ENCODE measurements at places on chromosomes 3 and 15.

- no peak for DNase-seq
Measured at GRCh38 chr3:133734305-133734704, 11.9 kb upstream of the TF start.

DNA sequence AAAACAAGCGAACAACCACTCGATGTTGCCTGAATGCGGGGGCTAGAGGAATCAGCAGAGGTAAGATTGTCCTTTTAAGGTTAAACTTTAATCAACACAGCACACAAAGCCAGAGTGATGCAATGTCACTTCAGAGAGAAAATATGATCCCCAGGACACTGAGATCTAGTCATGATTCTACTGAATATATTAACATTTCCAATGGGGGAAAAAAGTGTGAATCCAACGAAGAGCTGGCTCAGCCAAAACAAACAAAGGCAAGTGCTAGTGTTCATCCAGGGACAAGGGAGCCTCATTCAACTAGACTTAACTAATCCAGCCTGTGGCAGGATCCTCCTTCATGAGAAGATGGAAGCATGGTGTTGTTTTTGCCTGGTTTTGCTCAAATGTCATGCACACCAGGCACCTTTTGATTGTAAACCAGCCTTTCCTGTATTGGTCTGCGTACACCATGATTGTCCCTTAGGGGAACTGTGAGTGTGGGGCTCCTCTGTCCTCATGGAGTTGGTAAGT is 35.8 kb downstream of the SCG5 start:
- no peak for DNase-seq

DNA sequence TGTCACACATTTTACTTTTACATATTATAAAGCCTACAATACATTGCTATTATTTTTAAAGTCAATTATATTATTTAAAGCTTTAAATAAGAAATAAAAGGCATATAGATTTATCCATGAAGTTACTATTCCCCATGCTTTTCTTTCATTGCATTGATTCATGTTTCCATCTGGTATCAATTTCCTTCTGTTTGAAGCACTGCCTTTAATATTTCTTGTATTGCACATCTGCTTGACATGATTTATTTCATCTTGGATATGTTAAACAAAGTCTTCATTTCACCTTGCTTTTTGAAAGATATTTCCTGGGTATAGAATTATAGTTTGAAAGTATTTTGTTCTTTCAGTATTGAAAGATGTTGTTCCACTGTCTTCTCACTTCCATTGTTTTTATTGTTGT is 174.3 kb upstream of the MBNL1 start:
- no peak for DNase-seq

DNA sequence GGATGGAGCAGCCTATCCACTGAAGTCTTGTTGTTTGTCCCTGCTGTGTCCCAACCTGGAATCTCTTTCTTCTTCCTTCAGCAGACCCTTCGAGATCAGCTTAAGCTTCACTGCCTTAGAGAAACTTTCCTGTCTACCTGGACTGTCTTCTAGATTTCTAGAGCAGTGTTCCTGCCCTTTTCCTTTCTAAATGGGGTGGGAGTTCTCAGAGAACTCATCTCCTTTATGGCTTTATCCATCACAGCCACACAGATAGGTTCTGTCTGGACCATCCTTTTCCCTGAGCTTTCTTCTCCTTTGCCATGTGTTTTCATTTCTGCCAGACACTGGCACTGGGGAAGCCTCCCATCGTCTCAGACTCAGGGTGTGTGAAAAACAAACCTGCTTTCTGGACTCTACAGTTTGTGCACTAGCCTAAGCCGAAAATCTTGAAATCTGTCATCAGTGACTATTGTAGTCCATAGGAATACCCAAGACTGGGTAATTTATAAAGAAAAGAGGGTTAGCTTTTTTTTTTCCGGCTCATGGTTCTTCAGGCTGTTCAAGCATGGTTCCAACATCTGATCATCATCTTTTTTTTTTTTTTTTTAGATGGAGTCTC is 177.5 kb downstream of the PGPEP1L start:
- DNase-seq = no peak
